ENCODE measurements at places on chromosomes 3 and 15.

DNA sequence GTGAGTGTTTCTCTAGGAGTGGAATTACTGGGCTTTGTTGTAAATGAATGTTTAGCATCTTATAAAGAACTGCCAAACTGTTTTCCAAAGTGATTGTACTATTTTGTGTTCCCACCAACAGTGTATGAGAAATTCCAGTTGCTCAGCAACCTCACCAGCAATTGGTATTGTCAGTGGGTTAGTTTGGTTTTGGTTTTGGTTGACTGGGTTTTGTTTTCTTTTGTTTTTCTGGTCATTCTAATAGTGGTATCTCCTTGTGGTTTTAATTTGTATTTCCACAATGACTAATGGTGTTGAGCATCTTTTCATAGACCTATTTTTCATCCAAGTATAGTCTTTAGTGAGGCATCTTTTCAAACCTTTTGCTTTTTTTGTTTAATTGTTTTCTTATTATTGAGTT is 27.1 kb downstream of the FILIP1L start:
- DNase-seq = no peak

DNA sequence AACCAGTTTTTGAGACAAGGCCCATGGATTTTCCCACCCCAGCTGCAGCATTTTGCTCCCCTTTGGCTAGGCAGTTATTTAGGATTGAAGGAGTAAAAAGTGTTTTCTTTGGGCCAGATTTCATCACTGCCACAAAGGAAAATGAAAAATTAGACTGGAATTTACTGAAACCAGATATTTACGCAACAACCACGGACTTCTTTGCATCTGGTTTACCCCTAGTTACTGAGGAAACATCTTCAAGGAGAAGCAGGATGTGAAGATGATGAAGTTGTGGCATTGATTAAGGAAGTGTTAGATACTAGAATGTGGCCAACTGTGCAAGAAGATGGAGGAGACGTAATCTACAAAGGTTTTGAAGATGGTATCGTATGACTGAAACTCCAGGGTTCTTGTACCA is 165.2 kb upstream of the MYRIP start:
- no peak for DNase-seq

GRCh38 chr3:157502916-157503595 is at the start of gene VEPH1:
Gene VEPH1, minus strand, starts transcription at chr3:157503416. Its CDS starts 8,067 bp downstream, at chr3:157495349.
- DNase-seq = no peak

- no peak for DNase-seq
Measured at GRCh38 chr3:118945834-118946233, 88.8 kb downstream of the IGSF11 start.

DNA sequence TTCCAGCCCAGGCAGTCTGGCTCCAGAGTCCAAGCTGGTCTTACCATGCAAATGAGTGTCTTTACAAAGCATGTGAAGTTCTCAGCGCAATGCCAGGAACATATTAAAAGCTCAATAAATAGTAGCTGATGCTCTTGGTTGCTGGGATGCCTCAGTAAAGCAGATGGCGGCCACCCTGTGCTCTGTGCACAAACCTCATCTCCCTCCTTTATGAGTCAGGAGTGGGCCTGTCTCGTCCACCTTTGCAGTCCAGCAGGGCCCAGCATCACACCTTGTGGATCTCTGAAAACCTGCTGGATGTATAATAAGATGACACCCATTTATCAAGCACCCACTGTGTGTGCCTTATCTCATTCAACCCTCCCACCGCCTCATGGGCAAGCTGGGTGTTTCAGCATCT is 42.7 kb downstream of the FAM174B start:
- DNase-seq = no peak

DNA sequence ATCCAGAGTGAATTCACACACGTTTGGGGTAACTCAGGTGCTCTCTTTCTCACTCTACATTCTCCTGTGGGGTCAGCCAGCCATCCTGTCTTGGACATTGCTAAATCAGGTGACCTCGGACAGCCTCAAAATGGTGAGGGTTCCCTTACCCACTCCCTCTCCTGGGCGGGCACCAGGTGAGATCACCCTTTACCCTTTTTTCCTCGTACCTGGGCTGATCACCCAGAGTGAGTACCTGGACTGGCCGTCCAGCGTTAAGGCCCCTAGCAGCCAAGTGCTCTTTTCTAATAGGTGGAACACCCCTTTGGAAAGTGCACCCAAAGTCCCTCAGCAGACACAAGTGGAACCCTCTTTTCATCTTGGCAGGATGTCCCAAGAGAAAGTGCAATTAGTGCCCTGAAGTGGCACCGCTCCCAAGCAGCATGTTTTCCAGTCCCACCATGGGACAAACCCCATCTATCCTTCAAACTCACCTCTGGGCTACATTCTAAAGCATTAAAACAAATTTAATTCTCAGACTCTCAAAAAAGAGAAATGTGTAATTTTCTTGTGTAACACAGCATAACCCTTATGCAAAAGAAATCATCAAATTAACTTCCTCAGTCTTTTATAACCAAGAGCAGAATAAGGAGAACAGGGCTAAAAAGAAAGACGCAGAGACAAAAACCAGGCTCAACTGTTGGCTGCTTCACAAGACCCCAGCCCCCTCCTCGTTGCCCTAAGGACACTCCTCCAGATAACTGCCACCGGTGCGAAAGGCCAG is 20.7 kb downstream of the TRANK1 start:
- no peak for DNase-seq

DNA sequence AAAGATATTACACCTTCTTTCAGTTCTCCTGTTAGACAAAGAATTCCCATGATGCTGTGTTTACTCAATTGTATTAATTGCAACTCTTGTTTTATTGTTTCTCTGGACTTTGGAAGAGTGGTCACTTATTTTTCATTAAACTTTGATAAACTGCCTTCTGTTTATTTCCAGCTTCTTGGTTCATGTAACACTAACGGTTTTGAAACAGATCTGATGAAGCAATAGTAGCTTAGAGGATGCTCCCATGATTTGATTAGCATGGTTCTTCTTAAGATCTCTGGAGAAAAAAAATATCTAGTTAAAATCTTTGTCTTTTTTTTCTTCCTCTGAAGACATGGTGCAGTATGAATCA is 90.1 kb downstream of the FNDC3B start:
- DNase-seq = no peak

Measured in activated T-helper 1 cell treated with anti-CD3 and anti-CD28 coated beads, Interleukin-2, amount 50 U/mL, for 16 hours (primary cell).